ENCODE measurements at places on chromosomes 3 and 15.

DNA sequence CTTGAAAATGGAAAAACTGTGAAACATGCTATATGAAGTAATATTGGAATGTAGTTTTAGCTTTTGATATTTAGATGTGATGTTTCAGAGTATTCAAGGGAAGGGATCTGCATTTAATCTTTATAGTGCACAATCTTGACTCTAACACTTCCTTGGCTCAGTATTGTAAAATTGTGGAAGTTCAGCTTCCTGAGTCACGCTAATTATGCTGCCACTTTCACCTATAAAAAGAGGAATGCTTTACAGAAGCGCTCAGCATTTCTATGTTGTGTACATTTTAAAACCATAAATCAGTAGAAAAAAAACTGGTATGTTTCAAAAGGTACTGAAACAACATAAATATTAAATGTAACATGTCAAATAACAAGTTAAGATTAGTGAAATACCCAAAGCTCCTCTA lies 32.6 kb downstream of the SERPINI2 start:
- DNase-seq: no peak

DNA sequence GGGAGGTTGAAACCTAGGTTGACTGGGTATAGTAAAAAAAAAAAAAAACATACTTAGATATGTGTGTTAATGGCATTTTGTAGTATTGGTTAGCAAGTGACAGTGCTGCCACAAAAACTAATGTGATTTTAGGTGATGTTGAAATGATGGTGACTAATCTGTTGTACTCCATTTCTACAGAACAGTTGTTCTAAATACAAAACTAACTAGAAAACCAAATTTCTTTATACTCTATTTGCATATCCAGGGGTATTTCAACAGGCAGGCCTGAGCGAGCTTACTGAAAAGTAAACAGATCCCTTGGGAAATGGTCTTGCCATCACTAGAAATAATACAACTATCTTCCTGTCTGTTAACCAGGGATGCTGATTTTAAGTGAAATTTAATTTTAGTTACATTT lies 20.5 kb downstream of the TSC22D2 start:
- no peak for DNase-seq

DNA sequence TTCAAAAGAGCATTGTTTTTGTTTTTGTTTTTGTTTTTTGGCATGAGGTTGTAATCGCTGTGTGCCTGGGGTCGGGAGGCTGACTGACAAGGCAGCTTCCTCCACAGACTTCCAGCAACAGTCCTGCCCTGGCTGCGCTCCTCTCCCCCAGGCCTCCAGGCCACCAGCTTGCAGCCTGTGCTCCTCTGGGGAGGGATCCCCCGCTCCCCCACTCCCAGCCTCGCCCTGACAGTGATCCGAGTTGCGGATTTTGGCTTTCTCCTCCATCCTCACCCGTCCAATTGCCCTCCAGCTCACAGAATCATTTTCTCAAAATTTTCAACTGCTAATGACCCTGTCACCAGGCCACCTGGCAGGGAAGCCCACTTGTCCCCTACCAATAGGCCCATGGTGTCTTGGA lies 36.5 kb upstream of the PCSK6 start:
- DNase-seq: no peak

- no peak for DNase-seq
These were observed 223.0 kb downstream of the PDZRN3 start for GRCh38 chr3:73401616-73402279.

DNA sequence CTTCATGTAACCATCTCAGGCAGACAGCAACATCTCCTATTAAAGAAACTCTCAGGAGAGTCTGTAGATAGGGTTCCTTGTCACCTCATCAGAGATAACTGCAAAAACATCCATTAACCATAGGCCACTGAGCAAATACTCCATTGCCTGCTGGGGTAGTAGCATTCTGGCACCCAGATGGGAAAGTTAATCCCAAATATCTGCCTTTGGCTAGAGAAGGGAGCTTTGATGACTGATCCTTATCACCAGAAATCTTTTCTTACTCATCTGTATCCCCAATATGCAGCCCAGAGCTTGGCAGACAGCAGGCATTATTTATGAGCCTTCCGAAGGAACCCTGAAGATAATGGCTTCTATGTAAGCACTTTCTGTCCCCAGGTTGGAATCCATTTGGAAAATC lies 173.1 kb downstream of the MFSD1 start:
- DNase-seq: no peak
